ENCODE measurements at places on chromosomes 3 and 15. TPM values are rescaled to one million over a fixed set of nuclear protein-coding genes. Genes with fewer than 3 reads are reported as not detected.

The NOX5 gene
- 12.5 TPM for total RNA-seq

The PTH1R gene
- total RNA-seq = 29.8 TPM

- DNase-seq = peak; percentile 89
- no peak overlapping the region for H3K4me3 ChIP-seq
- no peak overlapping the region for H3K27ac ChIP-seq
- peaks cover 10% of the 10 kb centered on the region for H3K4me1 ChIP-seq
- H3K36me3 ChIP-seq = peaks cover 63% of the 10 kb centered on the region
- no peaks in the 10 kb centered on the region for H3K27me3 ChIP-seq
These were observed 32.6 kb downstream of the RBM5 start for GRCh38 chr3:50121072-50122032.

- H3K27me3 ChIP-seq = no peaks in the 10 kb centered on the region
- H3K27ac ChIP-seq = no peak overlapping the region
- no peaks in the 10 kb centered on the region for H3K36me3 ChIP-seq
- DNase-seq = no peak
- H3K4me1 ChIP-seq = no peaks in the 10 kb centered on the region
These were observed 236.5 kb downstream of the SQOR start for GRCh38 chr15:45871121-45871855.

- H3K27ac ChIP-seq = no peak overlapping the region
- no peak overlapping the region for H3K4me3 ChIP-seq
- no peaks in the 10 kb centered on the region for H3K36me3 ChIP-seq
- no peak for DNase-seq
- H3K27me3 ChIP-seq = no peaks in the 10 kb centered on the region
- peaks cover 19% of the 10 kb centered on the region for H3K4me1 ChIP-seq
These were observed 347.7 kb downstream of the PLCL2 start for GRCh38 chr3:17232442-17232841.

DNA sequence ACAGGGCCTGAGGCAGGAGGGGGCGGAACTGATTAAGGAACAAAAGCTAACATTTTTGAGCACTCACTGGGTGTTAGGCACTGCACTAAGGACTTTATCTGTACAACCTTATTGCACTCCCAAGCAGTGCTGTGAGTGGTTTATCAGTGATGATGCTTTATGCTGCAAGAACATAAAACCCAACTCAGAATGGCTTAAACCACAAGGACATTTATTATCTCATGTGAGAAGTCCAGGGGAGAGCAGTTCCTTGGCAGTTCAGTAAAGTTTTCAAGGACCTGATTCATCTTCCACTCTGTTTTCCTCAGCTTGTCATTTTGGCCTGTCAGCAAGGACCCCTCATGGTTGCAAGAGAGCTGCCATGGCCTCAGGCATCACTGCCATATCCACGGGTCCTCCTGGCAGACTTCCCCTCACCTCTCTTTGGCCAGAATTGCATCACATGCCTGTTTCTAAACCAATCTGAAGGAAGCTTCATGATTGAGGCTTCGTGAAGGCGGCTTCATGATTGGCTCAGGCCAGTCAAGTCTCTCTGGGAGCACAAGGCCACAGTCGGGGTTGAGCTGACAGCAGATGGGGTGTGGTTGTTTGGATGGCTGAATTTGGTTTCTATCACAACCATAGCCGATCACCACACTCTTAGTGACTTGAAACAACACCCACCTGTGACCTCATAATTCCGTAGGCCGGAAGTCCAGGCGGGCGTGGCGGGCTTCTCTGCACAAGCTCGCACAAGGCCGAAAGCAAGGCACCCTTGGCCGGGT lies 15.8 kb downstream of the EFCC1 start:
- peaks cover 18% of the 10 kb centered on the region for H3K4me1 ChIP-seq
- H3K4me3 ChIP-seq = no peak overlapping the region
- peak; percentile 91 for DNase-seq
- H3K27ac ChIP-seq = peak overlapping the region; percentile 79
- H3K27me3 ChIP-seq = no peaks in the 10 kb centered on the region

DNA sequence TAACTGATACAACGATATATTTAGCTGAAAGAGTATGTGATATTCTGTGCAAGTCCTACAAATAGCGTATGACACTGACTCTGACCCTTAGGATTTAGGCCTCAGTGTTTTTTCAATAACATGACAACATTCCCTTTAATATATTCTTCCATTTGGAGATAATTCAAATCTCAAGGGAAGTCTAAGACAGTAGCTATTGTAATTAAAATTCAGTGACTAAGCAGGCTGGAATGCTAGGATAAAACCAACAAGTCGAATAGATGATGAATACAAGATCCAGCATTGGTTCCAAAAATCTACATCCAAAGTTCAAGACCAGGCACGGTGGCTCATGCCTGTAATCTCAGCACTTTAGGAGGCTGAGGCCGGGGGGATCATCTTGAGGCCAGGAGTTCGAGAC lies 56.2 kb downstream of the QTRT2 start:
- peaks cover 5% of the 10 kb centered on the region for H3K4me1 ChIP-seq
- H3K27ac ChIP-seq = no peak overlapping the region
- H3K36me3 ChIP-seq = no peaks in the 10 kb centered on the region

The STXBP5L gene
- not detected for total RNA-seq

The SCAPER gene
- 29.2 TPM for total RNA-seq

DNA sequence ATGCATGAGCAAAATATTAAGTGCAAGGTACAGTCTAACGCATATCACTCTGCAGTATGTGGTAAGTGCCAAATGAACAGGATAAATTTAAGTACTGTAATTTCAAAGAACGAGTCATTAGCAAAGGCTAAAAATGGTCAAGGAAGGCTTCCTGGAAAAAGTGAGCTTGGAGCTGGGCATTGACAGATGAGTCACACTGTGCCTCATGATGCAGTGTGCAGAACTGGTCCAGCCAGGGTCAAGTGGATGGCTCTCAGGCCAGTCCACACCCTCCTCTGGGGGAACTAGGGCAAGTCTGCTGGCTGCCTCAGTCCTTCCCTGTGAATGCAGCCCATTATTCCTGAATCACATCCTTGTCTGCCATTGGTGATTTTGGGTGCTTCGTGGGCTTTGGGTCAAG lies 76.3 kb downstream of the CACNA1D start:
- H3K4me3 ChIP-seq = no peak overlapping the region
- H3K4me1 ChIP-seq = no peaks in the 10 kb centered on the region
- DNase-seq = no peak
- H3K27me3 ChIP-seq = no peaks in the 10 kb centered on the region

The SNAP23 gene
- 104 TPM for total RNA-seq

- H3K4me3 ChIP-seq = no peak overlapping the region
- H3K27me3 ChIP-seq = no peaks in the 10 kb centered on the region
- H3K27ac ChIP-seq = no peak overlapping the region
These were observed 144.6 kb downstream of the LPP start for GRCh38 chr3:188298585-188298984.

GRCh38 chr3:112579697-112580096 lies 17.9 kb downstream of the SLC35A5 start:
- no peaks in the 10 kb centered on the region for H3K36me3 ChIP-seq
- no peaks in the 10 kb centered on the region for H3K27me3 ChIP-seq
- no peak for DNase-seq

All from spleen (tissue), 13 donors.